ENCODE measurements at places on chromosomes 7 and 10. TPM values are rescaled to one million over a fixed set of nuclear protein-coding genes. Genes with fewer than 3 reads are reported as not detected.

Gene SPDYE11
- total RNA-seq, result not detected

- peaks cover 3% of the 10 kb centered on the region for H3K4me1 ChIP-seq
- H3K27ac ChIP-seq, result no peak overlapping the region
- no peaks in the 10 kb centered on the region for H3K36me3 ChIP-seq
Measured at GRCh38 chr10:116069856-116070255, 203.2 kb downstream of the GFRA1 start.

GRCh38 chr10:79237454-79238157, 109.7 kb upstream of the PPIF start:
- peaks cover 41% of the 10 kb centered on the region for H3K4me1 ChIP-seq
- H3K36me3 ChIP-seq, result no peaks in the 10 kb centered on the region
- no peak overlapping the region for H3K4me3 ChIP-seq
- no peak for DNase-seq

DNA sequence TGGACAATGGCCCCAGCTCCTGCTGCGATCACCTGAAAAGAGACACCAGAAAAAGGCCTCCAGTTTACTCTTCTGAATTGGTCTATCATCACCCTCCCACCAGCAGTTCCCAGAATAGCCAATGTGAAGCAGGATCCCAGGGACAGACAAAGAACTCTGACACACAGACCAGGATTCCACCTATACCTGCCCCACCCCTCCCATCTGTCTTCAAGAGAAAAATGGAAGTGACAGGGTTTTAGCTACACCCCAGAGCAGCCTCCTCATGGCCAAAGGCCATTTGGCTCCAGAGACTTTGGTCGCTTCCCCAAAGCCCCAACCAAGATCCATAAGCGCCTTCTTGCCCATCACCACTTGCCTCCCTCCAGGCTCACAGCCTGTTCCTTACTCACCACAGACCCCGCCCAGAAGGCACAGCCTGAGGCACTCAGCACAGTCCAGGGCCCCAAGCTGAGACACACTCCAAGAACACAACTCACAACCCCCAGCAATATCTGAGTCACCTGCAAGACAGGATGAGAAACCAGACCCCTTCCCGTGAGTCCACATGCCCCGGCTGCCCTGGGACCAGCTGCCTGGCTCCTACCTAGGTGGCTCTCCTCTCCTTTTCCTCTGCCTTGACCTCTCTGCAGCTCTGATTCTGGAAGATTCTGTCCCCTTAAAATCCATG, 6.5 kb downstream of the TMEM176B start:
- DNase-seq, result no peak
- H3K4me3 ChIP-seq, result no peak overlapping the region
- no peak overlapping the region for H3K27ac ChIP-seq
- H3K36me3 ChIP-seq, result no peaks in the 10 kb centered on the region

DNA sequence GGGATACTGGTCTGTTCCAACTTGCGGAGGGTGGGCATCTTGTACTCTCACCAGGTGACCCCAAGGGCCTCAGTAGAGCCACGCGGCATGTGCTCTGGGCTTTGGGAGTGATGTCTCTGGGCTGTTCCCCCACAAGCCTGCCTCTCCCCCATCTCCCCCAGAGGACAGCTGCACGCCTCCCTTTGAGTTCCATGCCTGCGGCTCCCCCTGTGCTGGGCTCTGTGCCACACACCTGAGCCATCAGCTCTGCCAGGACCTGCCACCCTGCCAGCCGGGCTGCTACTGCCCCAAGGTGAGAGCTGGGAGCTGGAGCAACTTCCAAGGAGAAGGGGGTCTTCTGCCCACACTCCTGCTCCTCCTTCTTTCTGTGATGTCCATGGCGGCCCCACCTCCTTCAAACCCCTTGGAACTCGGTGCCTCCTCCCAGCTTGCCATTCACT, 15.0 kb upstream of the ZNF862 start:
- no peak overlapping the region for H3K4me3 ChIP-seq
- no peaks in the 10 kb centered on the region for H3K27me3 ChIP-seq
- no peak for DNase-seq
- H3K36me3 ChIP-seq, result no peaks in the 10 kb centered on the region
- H3K4me1 ChIP-seq, result no peaks in the 10 kb centered on the region

DNA sequence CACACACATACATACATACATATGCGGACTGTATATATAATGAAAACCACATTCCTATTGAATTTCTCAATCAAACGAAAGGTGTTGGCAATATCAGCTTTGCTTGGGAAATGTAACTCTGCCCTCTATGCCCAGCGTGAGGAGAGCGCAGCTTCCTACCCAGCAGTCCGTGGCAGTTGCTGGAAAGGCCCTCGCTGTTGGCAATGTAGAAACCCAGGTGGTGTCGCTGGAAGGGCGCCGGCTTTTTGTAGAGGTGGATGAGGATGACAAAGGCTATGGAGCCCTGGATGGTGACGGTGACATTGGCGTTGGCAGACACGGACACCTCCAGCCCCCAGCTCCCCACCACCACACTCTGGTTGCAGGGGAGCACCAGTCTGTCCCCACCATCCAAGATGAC, 100.9 kb downstream of the ITIH5 start:
- H3K36me3 ChIP-seq, result no peaks in the 10 kb centered on the region
- H3K27ac ChIP-seq, result no peak overlapping the region
- no peak overlapping the region for H3K4me3 ChIP-seq
- no peaks in the 10 kb centered on the region for H3K27me3 ChIP-seq
- no peak for DNase-seq

GRCh38 chr7:24227603-24228359, 56.2 kb upstream of the NPY start:
- H3K27me3 ChIP-seq, result no peaks in the 10 kb centered on the region
- H3K4me1 ChIP-seq, result no peaks in the 10 kb centered on the region
- H3K27ac ChIP-seq, result no peak overlapping the region
- H3K4me3 ChIP-seq, result no peak overlapping the region
- DNase-seq, result no peak

- no peak overlapping the region for H3K27ac ChIP-seq
- no peaks in the 10 kb centered on the region for H3K36me3 ChIP-seq
- no peaks in the 10 kb centered on the region for H3K4me1 ChIP-seq
- H3K27me3 ChIP-seq, result no peaks in the 10 kb centered on the region
- H3K4me3 ChIP-seq, result no peak overlapping the region
Measured at GRCh38 chr7:145624618-145625017, 492.0 kb upstream of the CNTNAP2 start.

Gene ST8SIA6
- total RNA-seq, result 1.3 TPM

GRCh38 chr7:29044554-29044953, 86.4 kb upstream of the TRIL start:
- no peak for DNase-seq
- H3K27ac ChIP-seq, result no peak overlapping the region
- H3K4me1 ChIP-seq, result no peaks in the 10 kb centered on the region
- H3K27me3 ChIP-seq, result no peaks in the 10 kb centered on the region
- H3K4me3 ChIP-seq, result no peak overlapping the region
- H3K36me3 ChIP-seq, result no peaks in the 10 kb centered on the region

DNA sequence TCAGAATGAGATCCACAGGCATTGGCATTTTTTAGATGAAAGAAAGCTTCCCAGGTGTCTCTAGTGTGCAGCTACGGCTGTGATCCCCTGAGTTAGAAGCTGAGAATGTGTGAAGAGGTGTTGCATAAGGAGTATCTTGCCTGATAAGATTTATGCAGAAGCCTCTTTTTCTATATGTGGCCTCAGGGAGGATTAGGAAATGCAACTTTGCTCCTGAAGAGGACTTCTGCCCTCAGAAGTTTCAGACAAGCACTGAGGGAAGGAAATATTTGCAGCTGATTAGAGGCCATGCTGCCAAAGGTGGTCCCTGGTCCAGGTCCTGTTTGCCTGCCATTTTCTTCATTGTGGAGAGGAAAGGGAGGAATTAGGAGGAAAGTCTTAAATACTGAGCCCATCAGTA, 551.8 kb downstream of the PHTF2 start:
- no peaks in the 10 kb centered on the region for H3K36me3 ChIP-seq
- H3K27me3 ChIP-seq, result no peaks in the 10 kb centered on the region
- DNase-seq, result no peak

Measured in breast epithelium (tissue), 4 donors.